Activated T-cell treated with anti-CD3 and anti-CD28 coated beads for 48 hours (primary cell): ENCODE measurements at places on chromosomes 12 and 14.

- DNase-seq, result no peak
Observed at GRCh38 chr12:76643438-76643837, 83.9 kb upstream of the OSBPL8 start.

GRCh38 chr14:96037891-96038557 lies 1.1 kb upstream of the C14orf132 start:
- no peak for DNase-seq

- no peak for DNase-seq
Observed at GRCh38 chr14:93510056-93510455, 79.3 kb downstream of the UNC79 start.

DNA sequence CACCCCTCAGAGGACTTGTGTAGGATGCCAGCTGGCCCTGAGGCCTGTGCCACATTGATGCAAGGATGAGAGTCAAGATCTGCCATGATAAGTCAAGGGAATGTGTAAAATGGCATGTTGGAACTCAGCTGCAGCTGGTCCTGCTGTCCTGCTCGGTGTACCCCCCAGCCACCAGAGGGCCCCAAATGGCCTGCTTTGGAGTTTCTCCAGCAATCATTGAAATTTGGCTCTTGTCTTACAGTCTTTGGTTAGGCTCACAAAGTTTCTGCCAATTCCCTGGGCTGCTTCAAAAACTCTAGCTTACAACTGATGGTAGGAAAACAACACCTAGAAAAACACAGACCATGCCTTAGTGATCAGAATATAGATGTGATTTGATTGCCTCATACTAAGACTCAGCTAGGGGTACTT lies 76.8 kb downstream of the HSD17B6 start:
- DNase-seq, result peak; percentile 25

DNA sequence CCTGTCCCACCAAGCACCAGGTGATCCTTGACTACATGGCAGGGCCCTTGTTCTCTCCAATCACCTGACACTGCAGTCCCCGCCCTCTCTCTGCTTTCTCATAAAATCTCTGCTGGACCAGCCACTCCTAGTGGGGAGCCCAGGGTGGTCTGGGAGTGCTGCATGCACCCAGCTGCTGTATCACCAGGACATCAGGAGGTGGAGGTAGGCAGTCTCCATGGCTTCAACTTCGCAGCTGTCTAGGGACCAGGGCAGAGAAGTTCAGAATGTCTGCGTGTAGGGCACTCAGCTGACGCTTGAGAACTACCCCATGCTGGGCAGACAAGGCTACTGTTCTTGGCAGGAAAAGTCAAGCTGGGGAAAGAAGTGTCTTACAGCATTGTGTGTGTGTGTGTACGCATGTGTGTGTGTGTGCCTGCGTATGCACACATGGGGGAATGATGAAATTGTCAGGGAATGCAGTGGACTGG lies 2.6 kb downstream of the WSCD2 start:
- DNase-seq, result no peak
